Fibroblast of the conjunctiva (primary cell): ENCODE measurements at places on chromosomes 5 and 9.

DNA sequence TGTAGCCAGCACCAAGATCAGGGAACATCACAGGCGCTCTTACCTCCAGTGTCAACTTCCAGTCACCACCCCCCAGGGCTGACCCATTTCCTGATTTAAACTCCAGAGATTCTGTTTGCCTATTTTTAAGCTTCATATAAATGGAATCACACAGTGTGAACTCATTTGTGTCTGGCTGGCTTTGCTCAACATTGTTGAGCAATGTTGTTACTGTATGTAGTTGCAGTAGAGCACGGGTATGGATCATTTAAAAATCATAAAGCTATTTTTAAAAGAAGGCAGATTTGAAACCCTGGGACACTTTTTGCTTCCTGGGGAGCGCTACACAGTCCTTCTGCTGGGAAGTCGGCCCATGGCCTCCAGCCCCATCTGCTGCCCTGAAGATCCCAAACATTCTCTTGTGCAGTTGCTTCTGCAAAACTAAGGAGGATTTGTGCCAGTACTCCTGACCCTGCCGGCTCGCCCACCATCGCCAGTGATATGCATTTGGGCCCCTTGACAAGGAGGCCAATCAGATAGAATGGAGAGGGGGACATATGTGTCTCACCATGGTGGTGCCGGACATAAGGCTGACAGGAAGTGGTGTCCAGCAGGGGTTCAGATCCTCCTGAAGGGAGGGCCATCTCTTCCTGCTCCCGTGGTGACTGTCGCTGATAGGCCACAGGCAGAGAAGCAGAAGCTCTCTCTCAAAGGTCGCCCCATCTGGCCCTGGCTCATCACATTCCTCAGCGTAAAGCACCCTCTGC is 13.3 kb downstream of the DCANP1 start:
- no peak for DNase-seq

DNA sequence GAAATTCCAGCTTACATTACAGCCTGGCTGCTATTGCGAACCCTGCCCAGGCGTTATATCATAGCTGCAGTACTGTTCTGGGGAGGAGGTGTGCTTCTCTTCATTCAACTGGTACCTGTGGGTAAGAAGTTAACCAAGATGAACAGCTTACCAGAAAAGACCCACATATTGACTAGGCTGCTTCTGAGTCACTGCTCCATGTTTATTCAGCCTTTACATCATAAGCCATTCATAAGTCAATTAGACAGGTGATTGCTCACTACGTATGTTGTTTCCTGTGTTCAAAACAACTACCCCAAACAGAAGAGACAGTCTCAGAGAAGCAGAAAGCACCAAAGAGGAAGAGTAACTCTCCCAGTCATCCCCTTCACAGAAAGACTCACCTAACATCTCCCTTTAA is 34.7 kb upstream of the SLC22A5 start:
- no peak for DNase-seq

- no peak for DNase-seq
These were observed 342.8 kb downstream of the TMEM167A start for GRCh38 chr5:82734347-82734746.

- DNase-seq: no peak
These were observed 292.4 kb downstream of the EFNA5 start for GRCh38 chr5:107378218-107378899.

- DNase-seq: peak; percentile 68
These were observed 31.7 kb upstream of the KCNMB1 start for GRCh38 chr5:170420806-170421412.

DNA sequence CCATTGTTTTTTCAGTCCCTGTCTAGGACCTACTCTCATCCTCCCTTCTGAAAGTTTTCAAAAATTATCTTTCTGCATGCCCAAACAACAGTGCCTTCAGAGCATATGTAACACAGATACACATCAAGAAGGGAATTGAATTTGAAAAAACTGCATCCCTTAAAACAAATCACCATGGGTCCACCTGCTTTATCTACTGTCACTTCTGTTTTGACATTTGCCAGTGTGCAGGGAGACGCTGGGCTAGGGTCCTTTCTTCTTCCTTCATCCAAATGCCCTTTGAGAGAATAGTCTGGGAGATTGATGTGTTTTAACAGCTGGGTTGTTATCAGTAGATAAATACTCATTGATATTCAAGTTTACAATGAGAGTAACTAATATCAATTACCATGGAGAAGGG is 1630.1 kb downstream of the MAT2B start:
- DNase-seq: no peak
